ENCODE measurements at places on chromosomes 4 and X.

DNA sequence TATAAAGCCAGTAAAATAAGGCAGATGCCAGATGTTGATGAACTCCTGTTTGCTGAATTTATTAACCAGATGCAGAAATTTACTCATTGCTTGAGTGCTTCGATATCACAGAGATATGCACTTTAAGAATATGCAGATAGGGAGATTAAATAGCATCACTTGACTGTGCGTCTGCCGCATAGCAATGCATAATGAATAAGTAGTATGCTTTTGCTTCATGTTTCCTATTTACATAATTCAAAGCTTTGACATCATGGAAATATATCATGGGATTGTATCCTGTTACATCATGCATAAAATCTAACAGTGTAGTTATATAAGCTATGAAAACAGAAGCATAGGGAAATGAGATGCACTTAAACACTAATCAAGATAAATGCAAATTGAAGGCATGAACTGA lies 45.9 kb downstream of the VEGFC start:
- DNase-seq: no peak

DNA sequence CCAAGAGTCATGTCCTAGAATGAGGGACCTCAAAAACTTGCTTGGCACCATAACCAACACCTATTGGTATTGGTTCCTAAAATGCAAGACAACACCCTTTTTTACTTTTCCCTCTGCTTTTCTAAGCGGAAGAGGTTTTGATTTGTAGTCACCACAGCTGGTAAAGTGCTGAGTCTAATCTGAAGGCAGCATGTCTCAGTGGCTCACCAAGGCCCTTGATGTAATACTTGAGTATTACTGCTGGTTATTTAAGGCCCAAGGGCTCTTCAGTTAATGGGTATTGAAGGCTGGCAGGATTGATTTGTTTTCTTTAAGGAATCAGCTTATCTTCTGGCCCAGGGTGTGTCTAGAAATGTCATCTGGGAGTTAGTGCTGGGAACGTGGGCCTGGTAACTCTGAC lies 735.1 kb downstream of the GLUD2 start:
- DNase-seq: no peak

DNA sequence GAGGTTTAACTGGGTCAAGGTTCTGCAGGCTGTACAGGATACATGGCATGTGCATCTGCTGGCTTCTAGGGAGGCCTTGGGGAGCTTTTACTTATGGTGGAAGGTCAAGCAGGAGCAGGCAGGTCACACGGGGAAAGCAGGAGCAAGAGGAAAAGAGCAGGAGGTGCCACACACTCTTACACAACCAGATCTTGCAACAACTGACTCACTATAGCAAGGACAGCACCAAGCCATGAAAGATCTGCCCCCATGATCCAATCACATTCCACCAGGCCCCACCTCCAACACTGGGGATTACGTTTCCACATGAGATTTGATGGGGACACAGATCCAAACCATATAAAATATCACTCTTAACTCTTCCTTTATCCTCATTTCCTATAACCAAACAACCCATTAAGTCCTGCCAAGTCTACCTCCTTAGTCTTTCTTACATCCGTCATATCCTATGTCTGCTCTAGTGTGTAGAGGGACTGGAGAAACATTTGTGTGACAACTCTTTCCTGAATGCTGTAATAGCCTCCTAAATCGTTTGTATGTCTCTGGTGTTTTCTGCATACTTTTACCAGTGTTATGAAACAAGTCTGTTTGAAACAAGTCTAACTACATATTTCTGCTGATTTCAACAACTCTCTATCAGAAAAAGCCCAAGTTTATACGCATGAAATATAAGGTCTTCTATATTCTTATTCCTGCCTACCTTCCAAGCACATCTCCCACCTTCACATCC lies 8.3 kb upstream of the RAP2C start:
- DNase-seq: no peak

DNA sequence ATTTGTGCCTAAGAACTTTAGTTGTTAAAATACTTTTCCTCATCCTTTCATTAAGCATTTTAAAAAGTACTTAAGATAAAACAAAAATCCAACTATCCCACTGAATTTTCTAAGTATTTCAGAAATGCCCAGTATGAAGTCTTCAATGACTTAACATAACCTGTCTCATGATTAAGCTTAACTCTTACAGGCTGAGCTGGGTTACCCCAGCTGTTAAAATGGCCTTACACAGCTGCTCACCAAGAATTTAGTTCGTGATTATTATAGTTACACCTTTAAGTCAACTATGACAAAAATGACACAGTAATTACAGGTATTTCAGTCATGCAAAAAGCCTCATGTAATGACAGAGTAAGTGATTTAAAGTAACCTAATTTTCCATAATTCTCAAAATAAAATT lies 145.7 kb downstream of the FBXW7 start:
- no peak for DNase-seq

DNA sequence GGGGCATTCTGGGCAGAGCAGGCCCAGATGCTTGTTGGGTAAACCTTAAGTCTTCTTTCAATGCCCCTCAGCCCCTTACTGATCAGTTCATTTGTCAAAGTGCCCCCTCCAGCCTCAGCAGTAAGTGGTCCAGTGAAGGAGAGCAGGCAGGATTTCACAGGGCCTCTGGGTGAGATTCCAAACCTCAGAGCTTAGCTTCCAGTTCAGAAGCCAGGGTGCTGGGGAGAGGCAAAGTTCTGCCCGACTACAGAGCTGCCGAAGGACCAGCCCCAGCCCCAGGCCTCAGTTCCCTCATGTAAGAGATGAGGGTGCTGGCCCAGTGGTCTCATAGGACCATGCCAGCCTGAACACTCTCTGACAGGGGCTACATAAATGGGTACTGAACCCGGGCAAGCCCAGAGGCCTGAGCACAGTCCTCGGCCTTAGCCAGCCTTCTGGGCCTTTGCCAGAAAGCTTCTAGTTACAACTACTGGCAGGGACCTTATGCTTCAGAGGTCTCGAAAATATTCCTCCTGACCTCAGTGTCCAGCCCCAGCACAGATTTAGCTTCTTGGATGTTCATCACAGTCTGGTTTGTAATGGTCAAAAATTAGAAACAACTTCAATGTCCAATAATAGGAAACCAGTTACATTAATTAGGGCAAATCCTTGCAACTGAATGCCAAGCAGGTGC lies 851 bp upstream of the RIPPLY1 start:
- no peak for DNase-seq

DNA sequence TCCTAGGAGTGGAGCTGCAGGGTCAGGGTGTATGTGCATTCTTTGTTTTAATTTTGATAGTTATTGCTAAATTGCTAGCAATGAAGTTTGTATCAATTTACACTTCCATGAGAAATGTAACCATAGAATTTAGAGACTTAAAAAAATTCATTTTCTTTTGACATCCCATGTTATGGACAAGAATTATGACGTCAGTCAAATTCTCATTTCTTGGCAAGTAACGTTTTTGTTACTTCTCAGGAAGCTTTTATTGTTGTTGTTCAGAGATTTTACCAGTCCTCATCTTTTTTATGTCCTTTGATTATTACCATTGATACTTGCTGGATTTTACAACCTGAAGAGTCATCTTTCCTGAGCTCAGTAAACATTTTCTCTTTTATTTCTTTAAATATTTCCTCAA lies 417.5 kb upstream of the ARX start:
- DNase-seq: no peak

GRCh38 chr4:101238706-101239105 lies 108.6 kb downstream of the PPP3CA start:
- no peak for DNase-seq

DNA sequence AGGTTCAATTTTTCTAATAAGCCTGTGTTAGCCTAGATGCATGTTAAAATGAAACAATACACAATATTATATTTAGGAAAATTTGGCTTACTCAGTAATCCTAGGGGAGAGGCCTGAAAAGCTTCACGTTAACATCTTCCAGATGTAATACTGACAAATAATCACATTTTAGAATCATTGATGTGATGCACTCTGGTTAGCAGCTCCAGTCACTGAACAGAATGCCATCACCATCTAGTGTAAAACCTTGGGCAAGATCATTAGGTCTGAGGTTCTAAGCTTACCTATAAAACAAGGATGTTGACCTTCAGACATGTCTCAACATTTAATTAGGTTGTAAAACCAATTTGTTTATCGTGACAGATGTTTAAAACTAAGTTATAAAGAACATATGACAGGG lies 1704.8 kb downstream of the STIM2 start:
- DNase-seq: no peak

GRCh38 chr4:190018201-190018920 lies 8.7 kb downstream of the FRG2 start:
- DNase-seq: no peak

DNA sequence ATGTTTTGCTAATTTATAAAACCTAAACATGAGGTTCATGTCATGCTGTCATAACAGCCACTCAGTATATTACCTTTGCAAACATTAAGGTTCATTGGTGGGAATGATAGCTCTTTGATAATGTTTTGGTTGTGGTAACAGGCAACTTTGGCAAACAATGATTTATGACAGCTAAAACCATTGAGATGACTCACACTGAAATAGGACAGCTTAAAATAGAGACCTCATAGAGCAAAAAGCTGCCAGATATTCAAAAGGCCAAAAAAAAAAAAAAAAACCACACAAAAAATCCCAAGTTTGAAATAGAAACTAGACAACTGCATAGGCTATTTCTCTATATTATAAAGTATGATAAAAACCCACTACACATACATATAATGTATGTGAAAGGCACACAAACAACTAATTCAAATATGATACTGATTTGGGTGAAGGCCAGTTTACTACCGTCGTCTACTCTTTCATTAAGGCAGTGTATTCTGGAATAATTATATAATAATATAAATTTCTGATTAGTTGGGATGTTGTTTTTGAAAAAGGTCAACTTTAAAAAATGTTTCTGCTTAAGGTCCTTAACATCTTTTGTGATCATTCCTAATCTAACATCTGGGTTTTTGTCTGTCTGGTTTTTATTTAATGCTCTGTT lies 646.0 kb upstream of the PITX2 start:
- DNase-seq: no peak

DNA sequence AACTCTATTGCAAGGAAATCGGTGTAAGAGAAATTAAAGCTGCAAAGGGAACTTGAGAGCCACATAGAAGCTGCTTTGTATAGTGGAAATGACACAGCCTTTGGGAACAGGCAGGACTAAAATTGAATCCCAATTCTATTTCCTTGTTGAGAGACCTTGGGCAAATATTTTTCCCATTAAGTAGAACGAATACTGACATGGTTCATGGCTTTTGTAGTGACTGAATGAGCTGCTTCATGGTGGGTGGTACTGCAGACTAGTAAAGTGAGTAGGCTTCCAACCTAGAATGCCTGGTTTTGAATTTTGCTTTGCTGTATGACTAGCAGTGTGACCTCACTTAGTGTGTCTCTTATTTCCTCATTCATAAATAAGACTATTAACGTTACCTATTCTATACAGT lies 182.2 kb upstream of the KCNIP4 start:
- DNase-seq: no peak

DNA sequence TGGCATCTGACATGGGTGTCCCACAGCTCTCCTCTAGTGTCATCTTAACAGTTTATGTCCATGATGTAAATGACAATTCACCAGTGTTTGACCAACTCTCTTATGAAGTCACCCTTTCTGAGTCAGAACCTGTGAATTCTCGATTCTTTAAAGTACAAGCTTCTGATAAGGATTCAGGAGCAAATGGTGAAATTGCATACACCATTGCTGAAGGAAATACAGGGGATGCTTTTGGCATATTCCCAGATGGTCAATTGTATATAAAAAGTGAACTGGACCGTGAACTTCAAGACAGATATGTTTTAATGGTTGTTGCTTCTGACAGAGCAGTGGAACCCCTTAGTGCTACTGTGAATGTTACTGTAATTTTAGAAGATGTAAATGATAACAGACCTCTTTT lies 4.6 kb downstream of the FAT4 start:
- no peak for DNase-seq

DNA sequence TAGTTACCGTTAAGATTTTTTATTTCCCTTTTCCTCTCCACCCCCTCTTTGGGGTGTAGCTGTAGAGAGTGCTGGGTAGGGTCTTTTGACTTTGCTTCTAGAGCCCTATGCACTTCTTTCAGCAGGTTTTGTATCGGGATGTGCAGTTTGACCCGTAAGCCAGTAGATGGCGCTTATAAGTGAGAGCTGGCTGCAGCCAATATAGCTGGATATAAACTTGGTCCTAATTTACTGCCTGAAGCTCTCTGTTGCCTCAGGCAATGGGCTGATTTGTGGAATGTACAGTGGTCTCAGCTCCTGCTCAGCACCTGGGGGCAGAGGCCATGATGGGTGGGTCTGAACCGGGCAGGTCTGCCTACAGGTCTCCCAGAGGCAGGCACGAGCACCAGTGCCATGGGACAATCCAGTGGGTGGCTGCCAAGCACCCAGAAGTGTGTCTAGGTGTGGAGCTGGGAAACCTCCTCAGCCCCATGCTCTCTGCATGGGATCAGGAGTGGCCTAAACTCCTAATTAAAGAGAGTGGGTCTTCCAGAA lies 146.5 kb downstream of the SPANXN1 start:
- DNase-seq: no peak

- no peak for DNase-seq
Observed at GRCh38 chrX:113399506-113400192, 559.0 kb upstream of the AMOT start.

DNA sequence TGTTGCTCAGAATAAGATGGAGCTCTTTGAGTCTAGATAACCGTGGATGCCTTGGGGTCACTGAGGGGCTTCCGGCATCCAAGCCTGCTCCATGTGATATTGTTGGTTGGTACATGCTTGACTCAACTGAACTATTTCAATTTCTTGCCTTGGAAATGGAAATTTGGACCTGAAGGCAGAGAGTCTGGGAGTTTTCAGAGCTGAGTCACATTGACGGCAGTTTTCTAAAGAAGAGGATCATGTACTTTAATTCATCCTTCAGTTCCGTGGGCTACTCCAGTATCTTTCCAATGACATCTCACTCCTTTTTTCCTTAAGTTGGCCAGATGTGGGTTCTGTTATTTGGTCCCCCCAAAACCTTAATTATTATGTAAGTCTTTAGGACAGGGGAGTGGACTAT lies 100.5 kb downstream of the MFAP3L start:
- DNase-seq: no peak

DNA sequence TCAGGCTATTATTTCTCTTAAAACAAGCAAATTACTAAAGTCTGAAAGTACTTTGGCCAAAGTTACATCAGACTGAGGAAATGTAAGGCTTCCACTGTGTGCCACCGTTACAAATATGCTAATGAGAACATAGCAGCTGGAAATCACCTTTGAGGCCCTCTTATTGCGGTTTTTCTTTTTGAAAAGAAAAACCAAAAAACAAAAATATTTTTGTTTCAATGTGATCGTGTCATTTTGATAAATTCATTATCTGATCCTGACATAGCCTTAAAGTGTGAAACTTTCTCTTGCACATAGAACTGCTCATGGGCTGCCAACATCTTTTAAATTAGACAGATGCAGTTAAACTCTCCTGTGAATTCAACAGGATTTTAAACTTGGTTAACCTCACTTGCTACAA lies 2.8 kb upstream of the TIFA start:
- DNase-seq: no peak

DNA sequence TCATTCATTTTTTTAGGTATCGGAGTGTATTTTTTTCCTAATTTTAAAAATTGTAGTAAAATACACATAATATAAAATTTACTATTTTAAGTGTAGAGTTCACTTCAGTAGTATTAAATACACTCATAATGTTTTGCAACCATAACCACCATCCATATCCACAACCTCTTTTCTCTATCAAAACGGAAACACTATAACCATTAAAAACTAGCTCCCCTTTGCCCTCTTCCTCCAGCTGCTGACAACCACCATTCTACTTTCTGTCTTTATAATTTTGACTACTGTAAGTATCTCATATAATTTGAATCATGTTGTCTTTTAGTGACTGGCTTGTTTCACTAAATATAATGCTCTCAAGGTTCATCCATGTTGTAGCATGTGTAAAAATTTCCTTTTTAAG lies 205.4 kb upstream of the CXorf51B start:
- no peak for DNase-seq

- DNase-seq: no peak
Observed at GRCh38 chr4:44448521-44449461, at the start of gene KCTD8. Gene KCTD8, minus strand, starts transcription at chr4:44448809.
